ENCODE measurements at places on chromosomes 1 and 21.
A peak's percentile ranks its signal among the peaks of the same experiment; 100 is the strongest.

DNA sequence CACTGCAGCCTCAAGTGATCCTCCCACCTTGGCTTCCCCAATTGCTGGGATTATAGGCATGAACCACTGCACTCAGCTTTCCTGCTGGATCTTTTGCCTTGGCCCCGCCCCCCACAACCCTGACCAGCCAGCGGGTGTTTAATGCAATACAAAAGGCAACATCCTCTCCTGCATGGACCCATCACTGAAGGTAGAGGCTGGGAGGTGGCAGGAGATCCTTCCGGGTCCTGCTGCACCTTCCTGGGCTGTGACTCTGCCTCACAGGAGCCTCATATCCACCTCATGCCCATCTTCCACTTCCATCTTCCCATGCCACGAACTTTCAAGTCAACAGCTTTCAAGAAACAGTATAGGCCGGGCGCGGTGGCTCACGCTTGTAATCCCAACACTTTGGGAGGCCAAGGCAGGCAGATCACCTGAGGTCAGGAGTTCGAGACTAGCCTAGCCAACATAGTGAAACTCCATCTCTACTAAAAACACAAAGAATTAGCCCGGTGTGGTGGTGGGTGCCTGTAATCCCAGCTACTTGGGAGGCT lies 11.7 kb upstream of the WNT9A start:
- H3K36me3 ChIP-seq, result no peaks in the 10 kb centered on the region
- no peak overlapping the region for H3K4me3 ChIP-seq
- H3K27ac ChIP-seq, result no peak overlapping the region

DNA sequence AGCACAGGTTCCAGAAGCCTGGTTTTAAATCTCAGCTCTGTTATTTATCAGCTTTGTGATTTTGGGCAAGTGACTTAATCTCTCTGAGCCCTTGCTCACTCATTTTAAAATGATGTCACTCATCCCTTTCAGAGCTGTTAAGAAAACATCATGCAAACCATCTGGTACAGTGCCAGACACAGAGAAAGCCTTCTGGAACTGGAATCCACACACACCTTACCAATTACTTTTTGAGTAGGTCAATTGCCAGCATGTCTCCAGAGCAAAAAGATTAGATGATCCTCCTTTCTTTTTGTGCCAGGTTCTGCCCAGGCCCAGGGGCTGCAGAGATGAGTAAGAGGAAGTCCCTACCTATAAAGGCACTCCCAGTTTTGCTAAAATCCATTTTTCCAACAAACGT lies 61.3 kb downstream of the ROR1 start:
- no peaks in the 10 kb centered on the region for H3K4me1 ChIP-seq
- no peak for DNase-seq
- H3K27ac ChIP-seq, result no peak overlapping the region
- no peaks in the 10 kb centered on the region for H3K36me3 ChIP-seq

- H3K4me3 ChIP-seq, result no peak overlapping the region
- no peak overlapping the region for H3K27ac ChIP-seq
- no peaks in the 10 kb centered on the region for H3K4me1 ChIP-seq
Measured at GRCh38 chr1:73859227-73859626, 338.7 kb downstream of the LRRIQ3 start.

GRCh38 chr21:29647353-29647781 lies 292.4 kb downstream of the GRIK1 start:
- no peak overlapping the region for H3K4me3 ChIP-seq
- H3K27ac ChIP-seq, result no peak overlapping the region
- no peaks in the 10 kb centered on the region for H3K4me1 ChIP-seq

- H3K36me3 ChIP-seq, result no peaks in the 10 kb centered on the region
- no peak overlapping the region for H3K27ac ChIP-seq
- H3K4me3 ChIP-seq, result no peak overlapping the region
- peak; percentile 23 for DNase-seq
- H3K27me3 ChIP-seq, result no peaks in the 10 kb centered on the region
Measured at GRCh38 chr1:111441573-111442192, 7.4 kb downstream of the WDR77 start.

DNA sequence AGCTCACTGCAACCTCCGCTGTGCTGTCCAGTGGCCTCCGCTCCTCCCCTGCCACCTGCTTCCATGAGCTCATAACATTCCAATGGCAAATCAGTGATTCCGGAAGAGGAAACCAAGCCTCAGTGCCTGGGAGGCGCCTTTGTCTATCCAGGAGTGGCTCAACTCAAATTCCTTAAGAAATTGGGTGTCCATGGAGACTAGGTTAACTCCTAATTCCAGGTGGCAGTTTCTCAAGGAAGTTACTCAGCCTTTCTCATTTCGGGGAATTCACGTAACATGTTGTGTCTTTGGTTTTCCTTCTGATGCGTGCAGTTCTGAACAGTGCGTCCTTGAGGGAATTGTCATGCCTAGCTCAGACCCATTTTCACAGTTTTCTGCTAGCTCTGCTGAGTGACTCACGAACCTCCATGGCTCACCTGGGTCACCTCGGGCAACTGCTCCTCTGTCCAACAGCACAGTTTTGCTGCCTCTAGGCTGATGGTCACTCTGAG lies 89.9 kb upstream of the DSCAM start:
- no peak overlapping the region for H3K4me3 ChIP-seq
- H3K4me1 ChIP-seq, result no peaks in the 10 kb centered on the region
- no peaks in the 10 kb centered on the region for H3K27me3 ChIP-seq
- no peak for DNase-seq

GRCh38 chr1:248225537-248225936 lies 5.7 kb upstream of the OR2M4 start:
- H3K27me3 ChIP-seq, result no peaks in the 10 kb centered on the region
- no peak for DNase-seq
- H3K36me3 ChIP-seq, result no peaks in the 10 kb centered on the region
- no peak overlapping the region for H3K27ac ChIP-seq
- no peak overlapping the region for H3K4me3 ChIP-seq
